ENCODE measurements at places on chromosomes 11 and 22. TPM values are rescaled to one million over a fixed set of nuclear protein-coding genes. Genes with fewer than 3 reads are reported as not detected.

DNA sequence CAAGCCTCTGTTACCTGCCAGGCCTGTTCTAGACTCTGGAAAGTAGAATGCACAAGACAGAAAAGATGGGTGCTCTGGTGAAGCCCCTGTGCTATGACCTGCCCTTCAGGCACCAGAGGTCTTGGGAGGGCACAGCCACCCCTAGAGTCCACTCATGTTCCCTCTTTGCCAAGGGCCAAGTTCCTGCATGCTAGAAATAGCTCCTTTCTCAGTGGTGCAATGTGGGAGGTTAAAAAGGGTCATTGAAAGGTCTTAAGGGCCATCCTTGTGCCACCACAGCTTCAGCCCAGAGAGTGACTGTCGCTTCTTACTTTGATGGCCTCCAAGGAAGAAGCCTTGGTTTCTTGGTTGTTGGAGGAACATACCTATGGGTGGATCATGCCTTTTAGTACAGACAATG lies 84.6 kb upstream of the PARVA start:
- peaks cover 18% of the 10 kb centered on the region for H3K4me1 ChIP-seq
- no peaks in the 10 kb centered on the region for H3K36me3 ChIP-seq
- H3K27ac ChIP-seq = no peak overlapping the region
- no peaks in the 10 kb centered on the region for H3K27me3 ChIP-seq

DNA sequence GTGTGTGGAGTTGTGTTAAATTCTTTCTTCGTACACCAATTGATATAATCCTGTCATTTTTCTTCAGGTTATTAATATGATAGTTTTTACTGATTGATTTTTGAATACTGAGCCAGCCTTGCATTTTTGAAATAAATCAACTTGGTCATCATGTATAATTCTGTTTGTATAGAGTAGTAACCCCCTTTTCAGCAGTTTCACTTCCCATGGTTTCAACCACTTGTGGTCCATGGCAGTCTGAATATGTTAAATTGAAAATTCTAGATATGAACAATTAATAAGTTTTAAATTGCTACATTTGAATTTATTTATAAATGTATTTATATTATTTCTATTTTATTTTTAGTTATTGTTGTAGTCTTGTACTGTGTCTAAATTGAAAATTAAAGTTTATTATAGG lies 32.6 kb downstream of the MS4A6A start:
- no peaks in the 10 kb centered on the region for H3K4me1 ChIP-seq
- no peak overlapping the region for H3K4me3 ChIP-seq
- no peak for DNase-seq
- H3K36me3 ChIP-seq = no peaks in the 10 kb centered on the region

- DNase-seq = no peak
- H3K27me3 ChIP-seq = peaks cover 2% of the 10 kb centered on the region
- no peak overlapping the region for H3K27ac ChIP-seq
- H3K4me3 ChIP-seq = no peak overlapping the region
- no peaks in the 10 kb centered on the region for H3K4me1 ChIP-seq
- H3K36me3 ChIP-seq = no peaks in the 10 kb centered on the region
Observed at GRCh38 chr11:69535908-69536307, 54.4 kb downstream of the LINC01488 start.

- H3K4me1 ChIP-seq = no peaks in the 10 kb centered on the region
- no peaks in the 10 kb centered on the region for H3K27me3 ChIP-seq
- no peak for DNase-seq
Observed at GRCh38 chr11:64021757-64022093, 14.0 kb upstream of the FLRT1 start.

DNA sequence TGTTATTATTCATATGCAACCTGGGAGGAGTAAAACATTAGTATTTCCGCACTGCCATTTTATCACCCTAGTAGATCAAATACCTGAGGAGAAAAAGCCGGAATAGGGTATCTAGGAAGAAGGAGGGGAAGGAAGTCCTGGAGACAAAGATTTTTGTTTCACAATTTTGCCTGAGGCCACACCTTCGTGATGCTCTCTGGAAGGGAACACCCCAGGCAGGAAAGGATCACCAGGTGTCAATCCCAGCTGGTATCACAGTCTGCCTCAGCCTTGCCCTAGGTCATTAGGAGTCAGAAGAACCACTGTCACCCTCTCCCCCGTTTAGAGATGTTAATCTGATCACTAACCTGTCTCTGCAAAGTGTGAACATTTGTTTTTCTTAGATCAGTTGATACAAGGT lies 35.4 kb upstream of the IGSF9B start:
- H3K27me3 ChIP-seq = peaks cover 10% of the 10 kb centered on the region
- H3K36me3 ChIP-seq = no peaks in the 10 kb centered on the region
- peaks cover 5% of the 10 kb centered on the region for H3K4me1 ChIP-seq
- H3K4me3 ChIP-seq = no peak overlapping the region

- H3K27ac ChIP-seq = no peak overlapping the region
- no peaks in the 10 kb centered on the region for H3K36me3 ChIP-seq
- DNase-seq = no peak
- H3K4me3 ChIP-seq = no peak overlapping the region
Observed at GRCh38 chr11:132862933-132863332, 669.4 kb downstream of the OPCML start.

DNA sequence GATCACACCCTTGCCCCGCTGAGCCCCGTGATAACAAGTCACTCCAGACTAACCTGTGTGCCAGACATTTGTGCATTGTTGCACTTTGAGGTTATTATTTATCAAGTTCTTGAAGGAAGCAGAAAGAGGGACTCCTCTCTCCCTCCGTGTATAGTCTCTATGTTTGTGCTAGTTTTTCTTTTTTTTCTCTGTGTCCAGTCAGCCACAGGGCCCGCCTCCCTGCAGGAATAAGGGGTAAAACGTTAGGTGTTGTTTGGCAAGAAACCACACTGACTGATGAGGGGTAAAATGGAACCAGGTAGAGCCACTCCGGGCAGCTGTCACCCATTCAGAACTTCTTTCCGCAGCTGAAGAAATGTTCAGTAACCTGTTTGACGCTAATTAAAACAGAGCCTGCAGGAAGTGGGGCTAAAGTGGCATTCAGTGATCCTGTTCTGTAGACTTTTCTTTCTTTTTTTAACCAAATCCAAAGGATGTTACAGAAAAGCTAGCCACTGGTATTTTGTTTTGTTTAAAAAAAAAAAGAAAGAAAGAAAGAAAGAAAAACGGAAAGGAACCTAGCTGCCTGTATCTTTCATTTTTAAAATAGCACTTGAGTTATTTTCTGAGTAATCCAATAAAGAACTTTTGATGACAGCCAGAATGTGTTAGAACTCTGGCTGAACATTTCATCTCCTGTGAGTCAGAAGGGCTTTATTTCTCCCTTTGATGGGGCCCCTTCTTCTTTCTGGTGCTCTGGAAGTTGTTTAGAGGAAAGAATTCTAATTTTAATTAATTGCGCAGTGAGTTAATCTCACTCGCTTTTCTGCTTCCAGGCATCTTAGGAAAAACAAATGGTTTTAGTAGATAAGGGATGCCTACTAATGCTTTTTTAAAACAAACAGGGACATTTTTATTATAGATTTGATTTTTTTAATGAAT lies 58.2 kb downstream of the COMMD9 start:
- no peaks in the 10 kb centered on the region for H3K36me3 ChIP-seq
- no peak overlapping the region for H3K4me3 ChIP-seq
- H3K4me1 ChIP-seq = no peaks in the 10 kb centered on the region
- H3K27ac ChIP-seq = no peak overlapping the region

DNA sequence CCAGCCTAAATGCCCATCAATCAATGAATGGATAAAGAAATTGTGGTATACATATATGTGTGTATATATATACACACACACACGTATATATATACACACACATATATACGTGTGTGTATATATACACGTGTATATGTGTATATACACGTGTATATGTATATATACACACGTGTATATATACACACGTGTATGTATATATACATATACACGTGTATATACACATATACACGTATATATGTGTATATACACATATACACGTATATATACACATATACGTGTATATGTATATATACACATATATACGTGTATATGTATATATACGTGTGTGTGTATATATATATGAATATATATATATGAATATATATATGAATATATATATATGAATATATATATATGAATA lies 54.1 kb downstream of the C2CD3 start:
- H3K4me1 ChIP-seq = no peaks in the 10 kb centered on the region
- no peaks in the 10 kb centered on the region for H3K27me3 ChIP-seq
- no peak overlapping the region for H3K4me3 ChIP-seq
- H3K36me3 ChIP-seq = peaks cover 44% of the 10 kb centered on the region
- no peak overlapping the region for H3K27ac ChIP-seq

GRCh38 chr11:118051136-118051610 lies 25.7 kb upstream of the TMPRSS4 start:
- no peaks in the 10 kb centered on the region for H3K36me3 ChIP-seq
- H3K27ac ChIP-seq = peak overlapping the region; percentile 93
- H3K4me1 ChIP-seq = peaks cover 70% of the 10 kb centered on the region
- H3K4me3 ChIP-seq = peak overlapping the region; percentile 69

The APOL2 gene
- 62.2 TPM for total RNA-seq

- H3K4me3 ChIP-seq = no peak overlapping the region
- no peak for DNase-seq
- H3K27ac ChIP-seq = no peak overlapping the region
- H3K4me1 ChIP-seq = peaks cover 12% of the 10 kb centered on the region
- peaks cover 33% of the 10 kb centered on the region for H3K36me3 ChIP-seq
Observed at GRCh38 chr22:50236731-50237409, 8.0 kb downstream of the TUBGCP6 start.

DNA sequence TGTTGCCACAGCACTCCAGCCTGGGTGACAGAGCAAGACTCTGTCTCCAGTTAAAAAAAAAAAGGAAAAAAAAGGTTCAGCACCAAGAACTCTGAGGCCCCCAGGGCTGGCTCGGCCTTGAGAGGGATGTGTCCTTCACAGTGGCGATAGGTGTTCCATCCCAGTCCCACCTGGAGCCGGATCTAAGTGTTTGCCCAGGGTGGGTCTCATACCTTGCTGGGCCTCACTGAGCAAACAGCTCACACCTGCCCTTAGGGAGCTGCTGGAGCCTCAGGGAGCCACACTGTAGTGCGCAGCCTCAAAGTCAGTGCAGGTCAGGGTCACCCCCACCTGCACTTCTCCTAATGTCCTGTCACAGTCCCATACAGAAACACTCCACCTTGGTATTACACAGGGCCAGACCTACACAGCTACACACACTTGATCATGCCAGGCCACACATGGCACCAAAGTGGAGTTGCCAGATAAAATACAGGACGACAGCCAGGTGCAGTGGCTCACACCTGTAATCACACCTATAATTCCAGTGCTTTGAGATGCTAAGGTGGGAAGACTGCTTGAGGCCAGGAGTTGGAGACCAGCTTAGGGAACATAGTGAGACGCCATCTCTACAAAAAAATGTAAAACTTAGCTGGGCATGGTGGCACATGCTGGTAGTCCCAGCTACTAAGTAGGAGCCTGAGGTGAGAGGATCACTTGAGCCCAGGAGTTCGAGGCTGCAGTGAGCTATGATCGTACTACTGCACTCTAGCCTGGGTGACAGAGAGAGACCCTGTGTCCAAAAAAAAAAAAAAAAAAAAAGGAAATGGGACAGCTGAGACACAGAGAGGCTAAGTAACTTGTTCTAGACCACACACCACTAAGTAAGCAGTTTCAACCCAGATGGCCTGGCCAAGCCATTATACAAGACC lies 7.3 kb downstream of the STARD10 start:
- H3K4me3 ChIP-seq = no peak overlapping the region
- no peaks in the 10 kb centered on the region for H3K36me3 ChIP-seq
- peaks cover 26% of the 10 kb centered on the region for H3K4me1 ChIP-seq
- no peaks in the 10 kb centered on the region for H3K27me3 ChIP-seq
- DNase-seq = no peak

The PHOX2A gene
- not detected for total RNA-seq

DNA sequence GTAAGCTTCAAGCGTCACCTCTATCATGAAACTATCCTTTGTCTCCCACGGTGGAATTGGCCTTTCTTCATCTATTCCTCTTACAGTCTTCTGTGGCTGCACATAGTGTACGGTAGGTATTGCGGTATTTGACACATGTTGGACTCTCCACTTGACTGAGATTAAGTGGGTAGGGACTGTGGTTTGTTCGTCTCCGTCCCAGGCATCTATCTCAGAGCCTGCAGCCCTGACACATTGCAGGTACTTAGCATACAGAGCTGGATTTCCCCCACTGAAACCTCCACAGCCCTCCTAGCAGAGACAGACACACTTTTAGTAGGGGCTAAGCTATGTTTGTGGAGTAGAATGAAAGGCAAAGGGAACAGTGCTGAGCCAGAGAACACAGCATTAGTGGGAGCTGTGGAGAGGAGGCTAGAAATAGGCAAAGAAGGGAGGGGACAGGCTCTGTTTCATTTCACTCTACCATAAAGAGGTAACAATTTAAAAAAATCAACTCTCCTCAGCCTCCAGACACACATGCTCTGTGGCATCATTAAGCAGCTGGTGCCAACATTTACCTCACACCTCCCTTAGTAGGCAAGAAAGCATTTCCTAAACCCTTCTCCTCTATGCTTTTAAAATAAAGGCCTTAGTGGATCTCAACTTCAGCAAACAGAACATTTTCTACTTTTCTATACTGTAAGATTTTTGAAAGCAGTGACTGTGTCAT lies 277.5 kb downstream of the KIRREL3 start:
- no peak for DNase-seq
- no peaks in the 10 kb centered on the region for H3K36me3 ChIP-seq
- no peaks in the 10 kb centered on the region for H3K4me1 ChIP-seq
- no peak overlapping the region for H3K27ac ChIP-seq
- no peaks in the 10 kb centered on the region for H3K27me3 ChIP-seq

DNA sequence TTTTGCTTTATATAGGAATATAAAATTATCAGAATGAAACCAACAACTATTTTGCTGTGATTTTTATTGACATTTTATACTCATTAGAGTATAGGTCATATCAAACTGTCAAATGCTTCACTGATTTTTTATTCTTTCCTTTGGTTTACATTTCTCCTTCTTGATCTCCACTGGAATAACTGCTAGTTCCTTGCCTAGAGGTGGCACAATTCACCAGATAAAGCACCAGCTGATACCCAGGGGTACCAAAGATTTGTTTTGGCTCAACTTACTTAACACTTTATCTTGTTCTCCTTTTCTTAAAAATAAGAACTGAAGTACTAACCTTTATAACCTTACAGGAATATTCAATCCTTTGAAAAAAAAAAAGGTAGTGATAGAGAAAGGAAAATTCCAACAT lies 725.1 kb upstream of the CHORDC1 start:
- no peaks in the 10 kb centered on the region for H3K4me1 ChIP-seq
- no peak overlapping the region for H3K4me3 ChIP-seq
- DNase-seq = no peak
- no peaks in the 10 kb centered on the region for H3K36me3 ChIP-seq
